ENCODE measurements at places on chromosomes 2 and 18. TPM values are rescaled to one million over a fixed set of nuclear protein-coding genes. Genes with fewer than 3 reads are reported as not detected.

- no peak for DNase-seq
Measured at GRCh38 chr18:60739212-60739611, 366.6 kb upstream of the MC4R start.

GPR55 gene
- 30.1 TPM for total RNA-seq

DNA sequence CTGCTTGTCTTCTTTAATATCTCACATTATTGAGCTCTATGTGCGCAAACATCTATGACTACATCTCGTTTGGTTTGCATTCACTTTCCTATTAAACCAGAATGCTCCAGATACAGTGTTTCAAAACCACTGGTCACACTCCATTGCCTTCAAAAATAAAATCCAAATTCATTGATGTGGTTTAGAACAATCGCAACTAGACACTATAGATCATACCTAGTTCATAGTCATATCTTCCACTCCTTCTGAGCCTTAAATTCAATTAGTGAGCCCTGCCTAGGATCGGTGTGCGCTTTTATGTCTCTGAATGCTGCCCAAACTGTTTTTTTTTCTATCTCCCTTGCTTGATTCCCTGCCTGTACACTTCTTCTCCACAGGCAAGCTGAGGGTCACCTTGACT is 238.5 kb upstream of the RGPD4 start:
- DNase-seq = no peak

PLEK gene
- total RNA-seq = 319 TPM

TUBB6 gene
- total RNA-seq = 97.7 TPM

DNA sequence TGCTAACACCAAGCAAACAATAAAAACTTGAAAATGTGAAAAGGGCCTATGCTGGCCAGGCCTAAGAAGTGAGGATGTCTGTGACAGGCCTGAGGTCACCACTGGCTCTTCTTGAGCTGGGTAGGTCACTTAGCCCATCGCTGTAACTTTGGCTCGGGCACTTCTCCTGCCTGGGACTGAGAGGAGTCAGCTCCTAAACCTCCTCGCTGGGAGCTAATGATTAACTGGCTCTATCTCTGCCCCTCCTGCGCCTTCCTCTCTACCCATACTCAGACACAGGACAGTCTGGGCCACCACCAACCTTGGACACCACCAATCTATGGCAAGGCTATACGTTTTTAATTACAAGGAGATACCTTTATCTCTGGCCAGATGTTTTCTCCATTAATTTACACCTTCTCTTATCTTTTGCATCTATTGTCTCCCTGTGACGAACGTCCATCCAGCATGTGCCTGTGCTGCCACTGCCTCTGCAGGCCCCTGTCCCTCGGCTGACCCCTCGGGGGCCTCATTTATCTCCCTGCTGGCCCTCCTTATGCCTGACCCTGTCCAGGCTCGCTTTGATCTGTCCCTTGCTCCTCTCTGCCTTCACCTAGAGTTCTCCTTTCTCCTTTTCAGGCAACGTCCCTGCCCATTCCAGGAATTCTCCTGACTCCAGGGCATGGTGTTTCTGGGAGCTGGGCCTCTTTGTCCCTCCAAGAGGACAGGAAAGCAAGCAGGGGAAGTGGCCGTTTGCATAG is 149.1 kb upstream of the GATA6 start:
- DNase-seq = no peak

ONECUT2 gene
- 0.03 TPM for total RNA-seq

LYPD1 gene
- not detected for total RNA-seq

ZFP36L2 gene
- 64.9 TPM for total RNA-seq

CXCR4 gene
- total RNA-seq = 45.9 TPM

- DNase-seq = no peak
Measured at GRCh38 chr2:43078301-43078700, 148.1 kb downstream of the ZFP36L2 start.

GRCh38 chr18:35432565-35433001 is 55.4 kb upstream of the ZNF396 start:
- no peak for DNase-seq

ACVR2A gene
- 1.7 TPM for total RNA-seq

DNA sequence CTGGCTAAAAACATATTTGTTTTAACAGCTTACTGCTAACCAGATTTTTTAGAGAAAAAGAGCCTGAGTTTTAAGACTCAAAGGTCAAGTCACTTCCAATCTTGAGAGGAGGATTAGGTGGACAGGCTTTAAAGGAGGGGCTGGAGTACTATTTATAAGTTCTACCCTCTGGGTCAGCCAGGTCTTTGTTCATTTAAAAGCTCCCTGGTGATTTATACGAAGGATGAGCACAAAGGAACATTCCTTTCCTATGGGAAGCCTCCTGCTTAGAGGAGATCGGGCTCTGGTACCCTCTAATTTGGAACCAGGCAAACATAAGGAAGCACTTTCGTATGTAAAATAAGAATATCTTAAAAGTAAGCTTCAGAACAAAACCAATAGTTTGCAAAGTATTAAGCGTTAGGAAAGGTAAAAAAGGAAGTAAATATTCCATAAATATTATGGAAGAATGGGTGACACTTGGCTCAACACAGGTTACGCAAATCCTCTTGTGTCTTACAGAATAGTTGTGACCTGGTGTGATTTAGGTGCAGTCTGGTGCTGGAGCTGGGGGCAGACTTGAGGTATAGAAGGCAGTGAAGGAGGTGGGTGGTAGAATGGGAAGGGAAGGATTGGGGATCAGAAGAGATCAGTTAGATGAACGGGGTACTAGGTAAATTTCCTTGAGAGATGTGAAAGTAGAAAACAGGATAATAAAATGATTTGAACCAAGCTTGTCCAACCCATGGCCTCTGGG is 35.6 kb downstream of the PDE6D start:
- DNase-seq = no peak

DNA sequence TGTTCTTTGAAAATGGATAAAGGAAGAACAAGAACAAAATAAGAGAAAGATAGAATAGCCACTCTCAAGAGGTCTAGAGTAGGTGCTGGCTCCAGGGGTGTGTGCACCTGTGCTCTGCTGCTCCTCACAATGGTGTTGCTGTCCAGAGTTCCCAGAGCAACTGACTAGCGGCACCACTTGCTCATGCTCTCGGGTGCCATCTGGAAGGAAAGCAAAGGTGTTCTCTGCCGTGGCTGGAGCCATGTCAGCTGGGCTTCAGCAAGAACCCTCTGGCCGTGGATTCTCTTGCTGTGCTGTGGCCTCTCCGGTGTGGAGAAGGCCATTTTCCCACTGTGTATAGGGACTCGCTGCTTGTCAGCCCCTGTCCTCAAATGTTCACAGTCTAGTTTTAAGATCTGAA is 114.6 kb upstream of the TEX51 start:
- DNase-seq = no peak

Measured in GM12878 (cell line).